ENCODE measurements at places on chromosomes 2 and 18. TPM values are rescaled to one million over a fixed set of nuclear protein-coding genes. Genes with fewer than 3 reads are reported as not detected.

AFF3 gene
- 4.3 TPM for total RNA-seq

ALK gene
- total RNA-seq, result under 0.01 TPM

RAB6C gene
- total RNA-seq, result not detected

XPO1 gene
- 160 TPM for total RNA-seq

PJVK gene
- 2.5 TPM for total RNA-seq

FBXO48 gene
- total RNA-seq, result 0.88 TPM

SKOR2 gene
- total RNA-seq, result not detected

SPIRE1 gene
- total RNA-seq, result 64.4 TPM

PLGLB1 gene
- total RNA-seq, result 2.9 TPM

LYPD6B gene
- total RNA-seq, result 2.9 TPM

GTF2A1L gene
- total RNA-seq, result 1.1 TPM

POMC gene
- 0.59 TPM for total RNA-seq

SERPINB2 gene
- 0.72 TPM for total RNA-seq

OXER1 gene
- not detected for total RNA-seq

LIMS3 gene
- total RNA-seq, result 3.2 TPM

Measured in osteoblast (primary cell).